ENCODE measurements at places on chromosomes 2 and 18.

DNA sequence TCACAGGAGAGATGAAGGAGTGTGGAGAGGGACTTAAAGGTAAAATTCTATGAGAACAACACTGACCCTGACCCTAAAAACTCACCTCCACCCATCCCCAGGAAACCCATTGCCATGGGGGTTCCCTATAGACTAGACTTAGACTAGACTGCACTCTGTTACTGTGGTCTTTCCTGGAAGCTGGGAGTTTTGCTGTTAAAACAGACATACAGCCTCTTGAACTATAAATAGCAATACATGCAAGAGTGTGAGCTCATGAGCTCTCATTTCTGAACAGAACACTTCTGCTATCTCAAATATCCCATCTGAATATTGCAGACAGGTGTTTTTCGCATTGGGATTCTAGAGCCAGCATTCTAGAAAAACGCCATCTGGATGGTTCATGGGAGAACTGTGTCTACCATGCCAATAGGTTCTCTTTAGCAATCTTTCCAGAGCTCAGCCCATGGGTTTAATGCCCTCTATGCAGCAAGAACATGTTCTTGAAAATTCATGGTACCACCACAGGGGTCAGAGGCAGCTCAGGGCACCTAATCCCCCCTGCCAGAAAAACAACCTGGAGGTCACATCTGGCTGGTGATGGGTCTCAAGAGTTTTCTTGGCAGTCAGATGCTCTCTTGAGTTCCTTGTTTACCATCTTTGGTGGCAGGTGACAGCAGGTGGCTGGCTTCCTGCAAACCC is 51.9 kb downstream of the SLC14A2 start:
- no peak for DNase-seq

- no peak for DNase-seq
Observed at GRCh38 chr2:206442833-206443734, at the start of gene ADAM23. TSS of gene ADAM23 (plus strand) at chr2:206443532. CDS start at chr2:206443867, 335 bp downstream.

- DNase-seq = no peak
Observed at GRCh38 chr2:130951018-130951417, 114.3 kb downstream of the ARHGEF4 start.

DNA sequence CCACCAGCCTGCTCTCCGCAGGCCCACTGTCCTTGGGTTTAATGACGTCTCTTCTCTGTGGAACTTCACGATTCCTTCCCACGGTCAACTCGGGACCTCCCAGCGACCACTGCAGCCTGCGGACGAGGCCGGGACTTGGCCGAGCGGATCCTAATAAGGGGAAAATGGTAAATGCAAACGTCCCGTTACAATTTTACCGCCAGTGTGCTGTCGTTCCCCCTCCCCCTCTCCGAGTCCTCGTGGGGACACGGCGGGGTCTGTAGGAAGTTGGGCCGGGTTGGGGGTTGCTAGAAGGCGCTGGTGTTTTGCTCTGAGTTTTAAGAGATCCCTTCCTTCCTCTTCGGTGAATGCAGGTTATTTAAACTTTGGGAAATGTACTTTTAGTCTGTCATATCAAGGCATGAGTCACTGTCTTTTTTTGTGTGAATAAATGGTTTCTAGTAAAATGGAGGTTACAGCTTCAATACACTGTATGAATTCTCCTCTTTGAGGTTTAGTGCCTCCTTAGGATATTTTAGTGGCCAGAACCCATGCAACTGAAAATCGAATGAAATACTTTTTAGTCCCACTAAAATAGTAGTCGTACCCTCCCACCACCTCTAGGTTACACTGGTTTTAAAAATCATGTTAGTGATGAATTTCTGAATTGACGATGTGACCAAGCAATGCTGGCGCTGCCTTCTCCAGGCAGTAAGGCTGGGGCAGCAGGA is 2.3 kb downstream of the HOXD11 start:
- DNase-seq = no peak

DNA sequence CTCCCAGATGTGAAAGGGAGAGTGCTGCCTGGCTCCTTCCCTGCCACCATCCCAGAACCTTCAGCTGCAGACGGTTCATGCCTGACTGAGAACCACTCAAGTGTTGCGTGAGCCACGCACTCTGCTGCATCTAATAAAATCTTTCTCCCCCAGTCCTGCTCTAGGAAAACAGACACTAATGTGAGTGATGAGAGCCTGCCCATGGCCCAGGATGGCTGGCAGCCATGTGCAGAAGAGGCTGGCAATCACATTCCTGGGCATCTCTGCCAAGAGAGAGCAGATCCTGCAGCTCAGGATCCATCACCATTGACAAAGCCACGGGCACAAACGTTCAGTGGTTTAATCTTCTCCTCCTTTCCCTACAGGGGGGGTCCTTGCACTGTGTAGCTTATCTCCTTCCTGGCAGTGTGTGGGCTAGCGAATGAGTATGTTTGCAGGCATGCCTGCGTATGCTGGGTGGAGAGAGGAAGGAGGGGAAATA is 477.5 kb downstream of the SLC4A3 start:
- DNase-seq = no peak

DNA sequence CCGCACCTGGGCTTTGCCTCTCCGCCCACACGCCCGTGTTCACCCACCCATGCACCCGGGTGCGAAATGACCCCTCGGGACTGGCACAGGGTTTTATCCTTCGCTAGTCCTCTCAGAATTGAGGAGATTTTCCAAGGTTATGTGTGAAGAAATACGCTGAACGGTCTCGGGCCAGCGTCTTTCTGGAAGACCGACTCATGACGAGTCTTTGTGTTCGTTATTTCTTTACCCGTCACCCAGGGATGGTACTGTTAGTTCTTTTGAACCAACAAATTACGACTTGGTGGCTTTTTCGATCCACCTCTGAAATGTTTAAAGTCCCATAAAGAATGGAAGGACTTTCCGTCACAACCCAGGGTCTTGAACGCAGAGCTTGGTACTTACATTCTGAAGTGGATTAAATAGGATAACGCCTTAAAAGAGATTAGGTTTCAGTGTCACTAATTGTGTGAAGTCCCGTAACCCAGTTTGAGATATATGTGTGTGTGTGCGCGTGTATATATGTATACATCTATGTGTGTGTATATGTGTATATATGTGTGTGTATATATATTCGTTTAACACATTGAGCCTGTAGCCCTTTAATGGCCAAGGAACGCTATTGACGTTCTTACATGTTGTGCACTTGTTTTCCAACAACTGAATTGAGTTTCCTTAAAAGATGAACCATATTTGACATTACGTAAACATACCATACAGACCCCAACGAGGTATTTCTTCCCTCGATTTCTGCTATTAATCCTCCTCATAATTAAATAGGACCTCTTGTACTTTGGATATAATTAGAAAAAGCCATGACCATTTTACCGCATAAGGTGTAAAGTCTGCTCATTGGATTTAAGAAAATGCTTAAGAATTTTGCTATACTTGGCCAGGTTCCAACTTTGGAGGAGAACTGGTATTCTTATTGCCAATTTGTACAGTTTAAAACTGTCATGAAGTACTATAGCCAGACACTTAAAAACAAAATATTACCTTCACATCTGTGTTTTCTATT is 889 bp downstream of the ZC3H15 start:
- DNase-seq = no peak

All from activated CD4-positive, CD25-positive, alpha-beta regulatory T cell (primary cell).